Panc1 (cell line): ENCODE measurements at places on chromosomes 1 and 21.

GRCh38 chr1:187692799-187693198 lies 864.0 kb downstream of the PLA2G4A start:
- no peak for DNase-seq

GRCh38 chr1:9825093-9826074 lies 1.6 kb upstream of the CLSTN1 start:
- DNase-seq = peak; percentile 71

DNA sequence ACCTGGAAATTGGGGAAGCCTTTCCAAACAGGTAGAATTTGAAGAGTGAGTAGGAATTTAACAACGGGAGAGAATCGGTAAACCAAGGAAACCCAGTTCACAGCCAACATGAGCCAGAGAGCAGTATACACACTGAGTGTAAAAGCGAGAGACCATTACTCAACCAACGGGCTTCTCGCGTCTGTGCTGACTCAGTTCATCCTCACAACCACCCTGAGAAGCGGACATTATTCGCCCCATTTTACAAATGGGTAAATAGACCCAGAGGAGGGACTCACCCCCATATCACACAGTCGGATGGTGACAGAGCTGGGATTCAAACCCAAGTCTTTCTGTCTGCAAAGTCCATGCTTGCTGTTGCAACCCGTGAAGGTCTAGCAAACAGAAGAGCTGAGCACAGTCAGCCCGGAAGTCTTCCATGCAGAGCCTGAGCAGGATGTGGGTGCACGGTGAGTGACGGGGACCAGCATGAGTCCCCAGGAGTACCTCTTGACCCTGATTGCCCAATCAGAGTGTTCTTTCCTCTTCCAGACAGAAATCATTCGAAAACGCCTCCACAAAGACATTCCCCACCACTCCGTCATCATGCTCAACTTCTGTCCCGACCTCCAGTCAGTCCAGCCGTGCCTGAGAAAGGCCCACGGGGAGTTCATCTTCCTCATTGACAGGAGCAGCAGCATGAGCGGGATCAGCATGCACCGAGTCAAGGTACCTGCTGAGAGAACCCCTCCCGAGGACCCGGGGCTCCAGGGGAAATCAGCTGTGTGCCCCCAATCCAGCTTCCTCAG lies 32.3 kb downstream of the VWA5B1 start:
- DNase-seq = no peak

GRCh38 chr1:60227601-60228000 lies 154.0 kb upstream of the C1orf87 start:
- no peak for DNase-seq

- DNase-seq = no peak
Observed at GRCh38 chr1:242425232-242425631, 99.3 kb downstream of the PLD5 start.

DNA sequence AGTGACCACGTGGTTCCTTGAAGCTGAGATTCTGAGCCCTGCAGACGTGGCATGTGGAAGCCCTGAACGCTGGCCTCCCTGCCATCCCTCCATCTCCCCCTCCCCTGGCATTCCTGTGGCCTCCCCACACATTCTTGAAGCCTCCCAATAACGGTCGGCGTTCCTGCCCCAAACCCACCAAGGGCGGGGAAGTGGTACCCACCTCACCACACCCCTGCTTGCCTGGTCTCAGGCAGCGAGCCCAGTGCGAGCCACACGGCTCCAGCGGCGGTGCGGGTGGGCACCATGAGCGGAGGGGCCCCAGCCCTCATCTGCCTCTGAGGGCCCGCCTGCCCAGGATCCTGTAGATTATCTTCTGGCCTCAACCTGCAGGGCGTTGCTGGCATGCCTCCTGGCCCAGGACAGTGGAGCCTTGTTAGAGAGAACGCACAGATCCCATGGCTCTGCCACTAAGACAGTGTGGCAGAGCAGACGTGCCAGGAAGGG lies 20.6 kb upstream of the PRELP start:
- DNase-seq = no peak

DNA sequence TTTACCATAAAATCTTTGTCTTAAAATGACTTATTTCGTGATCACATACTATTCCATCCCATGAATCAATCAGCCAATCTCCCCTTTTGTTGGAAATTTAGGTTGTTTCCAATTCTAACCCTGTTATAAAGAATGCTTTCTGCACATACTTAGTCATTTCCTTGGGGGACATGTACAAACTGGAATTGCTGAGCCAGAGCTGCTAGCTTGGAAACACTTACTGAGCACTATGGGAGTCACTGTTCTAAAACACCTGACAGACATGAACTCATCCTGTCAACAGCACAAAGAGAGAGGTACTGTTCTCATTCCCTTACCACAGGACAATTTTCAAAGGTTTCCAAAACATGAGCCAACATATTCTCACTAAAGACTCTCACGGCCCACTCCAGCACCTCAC lies 32.1 kb downstream of the AK2 start:
- DNase-seq = no peak

DNA sequence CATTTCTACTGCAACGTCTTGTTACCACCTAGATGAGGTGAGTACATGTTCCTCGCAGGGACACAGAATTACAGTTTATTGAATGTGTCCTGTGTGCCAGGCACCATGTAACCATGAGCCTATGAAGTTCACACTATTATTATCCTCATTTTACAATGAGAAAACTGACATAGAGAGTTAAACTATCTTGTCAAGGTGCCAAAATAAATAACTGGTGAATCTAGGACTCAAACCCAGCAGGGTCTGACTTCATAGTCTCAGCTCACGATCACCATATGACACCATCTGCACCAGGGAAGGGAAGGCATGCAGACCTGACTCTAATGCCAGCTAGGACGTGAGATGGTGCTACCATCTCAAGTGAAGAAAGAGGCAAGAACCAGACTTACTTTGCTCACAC lies 2.4 kb downstream of the SELE start:
- DNase-seq = no peak

DNA sequence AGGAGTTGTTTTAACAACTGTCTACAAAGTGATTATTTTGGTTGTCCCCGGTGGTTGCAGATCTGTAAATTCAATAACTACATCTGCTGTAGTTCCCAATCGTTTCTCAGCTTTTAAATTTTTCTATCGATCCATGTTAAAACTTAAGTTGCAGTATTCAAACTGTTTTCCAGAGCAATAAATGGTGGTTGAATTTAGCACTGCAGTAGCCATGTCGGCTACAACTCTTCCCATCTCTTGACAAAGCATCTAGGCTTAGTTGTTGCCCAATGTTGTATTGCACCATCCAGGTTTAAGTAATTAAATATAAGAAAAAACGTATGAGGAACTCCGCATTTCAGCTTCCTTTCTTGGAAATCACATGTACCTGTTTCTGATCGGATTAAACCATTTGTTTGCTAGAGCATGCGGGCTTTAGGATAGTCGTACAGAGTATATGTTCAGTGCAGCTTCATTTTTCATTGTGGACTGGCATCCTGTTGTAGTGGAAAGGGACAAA lies 996 bp downstream of the CNIH4 start:
- DNase-seq = no peak

DNA sequence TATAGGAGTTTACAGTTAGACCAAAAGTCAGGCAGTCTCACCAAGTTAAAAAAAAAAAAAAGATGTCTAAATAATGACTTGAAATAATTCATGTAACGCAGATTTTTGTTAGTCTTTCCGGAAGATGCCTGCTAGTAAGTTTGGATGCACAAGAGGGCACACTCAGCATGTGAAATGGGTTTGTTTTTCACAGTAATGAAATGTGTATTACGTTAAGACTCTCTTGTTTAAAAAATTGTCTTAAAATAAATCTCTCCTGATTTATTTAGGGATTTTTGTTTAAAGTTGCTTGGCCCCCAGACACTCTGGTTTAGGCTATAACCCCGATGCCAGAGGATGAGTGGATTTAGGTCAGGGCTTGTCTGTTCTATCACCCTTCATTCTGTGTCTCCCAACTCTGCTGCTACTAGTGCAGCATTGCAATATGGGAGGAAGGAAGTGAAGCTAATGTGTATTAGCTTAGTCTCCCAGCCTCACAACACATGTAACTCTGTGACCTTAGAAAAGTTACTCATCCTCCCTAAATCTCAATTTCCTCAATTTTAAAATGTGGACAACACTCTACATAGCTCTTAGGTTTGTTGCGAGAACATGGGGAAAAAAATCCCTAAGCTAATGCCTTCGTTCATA lies 25.7 kb downstream of the CTH start:
- no peak for DNase-seq

GRCh38 chr1:39676948-39677548 lies 5.1 kb upstream of the NT5C1A start:
- DNase-seq = no peak

DNA sequence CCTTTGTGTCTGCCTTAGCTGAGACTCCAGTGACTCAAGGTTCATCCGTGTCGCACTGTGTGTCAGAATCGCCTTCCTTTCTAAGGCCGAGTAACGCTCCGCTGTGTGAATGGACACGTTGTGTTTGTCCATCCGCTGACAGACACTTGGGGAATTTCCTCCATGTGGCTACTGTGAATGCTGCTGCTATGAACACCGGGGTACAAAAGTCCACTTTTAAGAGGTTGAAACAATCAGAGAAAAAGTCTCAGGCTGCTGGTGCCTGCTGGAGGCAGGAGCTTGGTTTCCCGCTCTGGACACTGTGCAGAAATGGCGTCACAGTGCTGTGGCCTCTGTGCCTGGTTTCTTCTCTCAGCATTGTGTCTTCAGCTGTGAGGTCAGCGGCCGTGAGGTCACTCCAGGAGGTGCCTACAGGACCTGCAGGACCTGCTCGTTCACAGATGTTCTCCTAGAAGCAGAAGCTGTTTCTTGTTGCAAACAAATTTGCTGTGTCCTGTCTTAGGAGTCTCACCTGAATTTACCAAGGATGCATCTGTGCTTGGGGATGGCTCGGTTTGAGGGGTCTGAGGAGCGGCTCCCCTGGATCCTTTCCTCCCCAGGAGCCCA lies 34.2 kb downstream of the KRTAP10-1 start:
- no peak for DNase-seq

GRCh38 chr1:63063367-63063766 lies 259.0 kb upstream of the FOXD3 start:
- no peak for DNase-seq

DNA sequence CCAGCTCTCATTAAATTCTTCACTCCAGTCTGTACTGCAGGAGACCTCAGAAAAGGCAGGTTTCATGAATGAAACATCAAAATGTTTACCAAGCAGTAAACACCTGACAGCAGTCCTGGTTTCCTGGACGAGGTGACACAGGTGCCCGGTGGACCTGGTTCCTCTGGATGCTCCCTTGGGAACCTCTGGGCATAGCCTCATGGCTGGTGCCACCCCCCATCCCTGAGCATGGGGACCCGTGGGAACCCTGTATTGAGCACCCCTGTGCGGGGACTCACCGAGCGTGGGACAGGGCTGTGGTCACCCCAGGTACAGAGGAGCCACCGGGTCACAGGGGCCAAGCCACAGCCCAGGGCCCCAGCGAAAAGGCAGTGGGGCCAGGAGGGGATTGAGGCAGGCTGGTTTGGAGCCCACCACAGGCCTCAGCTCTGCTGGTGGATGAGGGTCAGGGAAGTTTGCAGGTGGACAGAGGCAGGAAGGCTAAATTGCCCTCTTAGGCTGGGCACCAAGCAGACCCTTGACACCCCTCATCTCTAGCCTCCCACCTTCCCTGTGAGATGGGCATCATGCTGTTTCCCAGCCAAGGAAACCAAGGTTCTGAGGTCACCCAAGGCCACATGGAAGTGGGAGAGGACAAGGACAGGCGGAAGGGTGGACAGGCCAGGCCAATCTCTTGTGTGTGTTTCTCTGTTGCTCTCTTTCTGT lies 158.4 kb downstream of the PTPRU start:
- DNase-seq = no peak

DNA sequence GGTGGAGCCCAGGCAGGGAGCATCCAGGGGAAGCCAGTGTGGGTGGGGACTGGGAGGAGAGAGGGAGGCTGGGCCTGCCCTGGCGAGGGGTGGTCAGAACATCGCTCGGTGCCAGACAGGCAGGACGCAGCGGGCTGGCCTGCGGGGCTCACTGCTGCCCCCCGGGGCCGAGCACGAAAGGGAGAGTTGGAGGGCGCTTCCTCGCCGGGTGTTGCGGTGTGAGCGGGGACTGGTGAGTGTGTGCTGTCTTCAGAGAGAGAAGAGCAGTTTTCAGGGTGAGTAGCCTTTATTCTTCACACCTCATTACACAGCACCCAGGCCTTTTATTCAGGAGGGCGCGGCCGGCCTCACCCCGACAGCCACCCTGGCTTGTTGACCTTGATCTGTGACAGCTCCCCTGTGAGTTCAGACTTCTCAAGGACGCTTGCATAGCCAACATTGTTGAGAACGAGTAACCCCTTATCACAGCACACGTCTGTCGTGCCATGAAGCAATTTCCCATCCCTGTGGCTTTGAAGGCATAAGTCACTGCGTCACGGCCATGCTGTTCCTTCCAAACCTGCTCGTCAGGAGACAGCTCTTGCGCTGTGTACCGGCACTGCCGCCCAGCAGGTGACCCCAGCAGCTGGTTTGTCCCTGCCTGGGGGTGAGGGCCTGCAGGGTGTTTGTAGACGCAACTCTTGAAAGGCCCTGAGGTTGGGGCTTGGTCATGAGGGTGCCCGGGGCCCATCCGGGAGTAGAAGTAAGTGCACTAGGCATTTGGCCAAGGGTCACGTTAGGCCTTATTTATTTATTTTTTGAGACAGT lies 54.6 kb downstream of the PRKCZ start:
- no peak for DNase-seq

DNA sequence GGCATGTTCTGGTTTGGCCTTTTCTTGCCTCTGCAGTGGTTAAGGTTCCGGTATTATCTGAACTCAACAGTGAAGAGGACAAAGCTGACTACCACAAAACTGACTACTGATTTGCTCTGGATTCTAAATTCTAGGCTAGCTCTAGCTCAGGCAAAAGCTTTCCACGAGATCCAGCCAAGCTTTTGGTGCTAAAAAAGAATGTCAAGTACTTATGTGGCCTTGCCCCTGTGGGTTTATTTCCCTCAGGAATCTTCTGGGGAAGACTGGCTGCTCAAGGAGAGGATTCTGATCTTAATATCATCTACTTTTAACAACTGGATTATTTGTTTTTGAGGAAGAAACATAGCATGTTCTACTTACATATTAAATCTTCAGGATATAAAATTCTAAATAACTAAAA lies 26.1 kb upstream of the MTMR11 start:
- no peak for DNase-seq
